ENCODE measurements at places on chromosomes 12 and 14.

GRCh38 chr14:85471744-85472143 is 58.2 kb upstream of the FLRT2 start:
- DNase-seq = no peak

- DNase-seq = no peak
Observed at GRCh38 chr14:100609331-100609870, 22.2 kb upstream of the BEGAIN start.

DNA sequence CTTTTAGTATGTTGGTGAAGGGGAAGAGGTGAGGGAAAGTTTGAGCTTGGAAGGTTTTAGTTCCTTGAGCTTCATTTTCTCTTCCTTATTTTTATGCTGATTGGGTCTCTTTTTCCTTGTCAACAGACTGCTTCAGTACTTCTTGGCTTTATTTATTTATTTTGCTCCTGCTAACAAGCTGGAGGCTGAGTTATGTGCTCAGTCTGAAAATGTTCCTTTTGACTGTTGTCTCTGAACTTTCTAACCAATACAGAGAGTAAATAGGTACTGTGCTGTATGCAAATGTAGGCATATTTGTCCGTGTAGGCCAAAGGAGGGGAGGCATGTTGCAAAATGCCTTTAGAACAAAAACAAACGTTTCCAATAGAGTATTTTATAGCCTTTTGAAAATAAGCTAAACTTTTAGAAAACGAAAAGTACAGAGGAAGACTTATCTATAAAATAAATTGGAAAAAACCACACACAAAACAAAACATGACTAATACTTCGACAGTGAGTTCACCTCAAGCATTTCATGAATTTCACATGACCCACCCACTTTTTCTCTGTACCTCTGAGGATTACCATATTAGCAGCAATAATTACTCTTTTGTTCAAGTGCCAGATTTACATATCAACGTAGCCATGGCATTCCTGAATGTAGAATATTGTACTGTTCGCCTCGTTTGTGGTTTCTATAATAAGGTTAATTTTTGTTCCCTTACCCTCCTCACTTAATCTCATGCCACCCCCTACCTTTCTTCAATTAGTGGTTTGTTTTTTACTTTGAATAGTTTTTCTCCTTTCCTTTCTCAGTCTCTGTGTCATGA is 4.7 kb upstream of the CREBL2 start:
- no peak for DNase-seq

DNA sequence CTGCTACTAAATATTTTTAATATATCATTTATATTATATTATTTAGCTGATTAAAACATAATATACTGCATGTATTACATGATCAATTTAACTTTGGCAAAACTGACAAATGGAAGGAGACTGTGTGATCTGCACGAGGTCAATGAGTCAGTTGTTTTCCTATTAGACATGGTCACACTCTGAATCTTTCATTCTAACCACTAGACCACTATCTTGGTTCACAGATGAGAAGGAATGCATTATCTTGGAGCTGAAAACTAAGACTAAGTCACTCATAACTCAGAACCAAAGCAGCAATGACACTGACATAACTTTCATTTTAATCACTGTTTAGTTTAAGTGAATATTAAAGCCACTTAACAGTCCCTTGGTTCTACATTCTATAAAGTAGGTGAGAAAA is 37.4 kb downstream of the GNPTAB start:
- no peak for DNase-seq

DNA sequence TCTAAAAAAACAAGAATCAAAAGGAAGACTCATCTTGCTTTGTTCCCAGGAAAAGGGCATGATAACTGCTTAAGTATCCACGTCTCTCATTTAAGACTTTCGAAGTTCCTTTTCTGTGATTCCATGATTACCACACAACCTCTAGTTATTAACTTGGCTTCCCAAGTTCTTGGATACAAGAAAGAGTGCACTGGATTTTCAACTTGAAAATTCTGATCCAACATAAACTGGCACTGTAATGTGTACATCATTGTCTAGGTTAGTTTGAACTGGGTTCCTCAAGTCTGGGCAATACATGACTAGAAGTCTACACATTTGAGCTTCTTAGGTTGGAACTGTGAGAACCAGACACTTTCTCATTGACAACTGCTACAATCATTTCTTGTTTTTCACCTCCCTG is 1.6 kb downstream of the KLHL28 start:
- DNase-seq = no peak

DNA sequence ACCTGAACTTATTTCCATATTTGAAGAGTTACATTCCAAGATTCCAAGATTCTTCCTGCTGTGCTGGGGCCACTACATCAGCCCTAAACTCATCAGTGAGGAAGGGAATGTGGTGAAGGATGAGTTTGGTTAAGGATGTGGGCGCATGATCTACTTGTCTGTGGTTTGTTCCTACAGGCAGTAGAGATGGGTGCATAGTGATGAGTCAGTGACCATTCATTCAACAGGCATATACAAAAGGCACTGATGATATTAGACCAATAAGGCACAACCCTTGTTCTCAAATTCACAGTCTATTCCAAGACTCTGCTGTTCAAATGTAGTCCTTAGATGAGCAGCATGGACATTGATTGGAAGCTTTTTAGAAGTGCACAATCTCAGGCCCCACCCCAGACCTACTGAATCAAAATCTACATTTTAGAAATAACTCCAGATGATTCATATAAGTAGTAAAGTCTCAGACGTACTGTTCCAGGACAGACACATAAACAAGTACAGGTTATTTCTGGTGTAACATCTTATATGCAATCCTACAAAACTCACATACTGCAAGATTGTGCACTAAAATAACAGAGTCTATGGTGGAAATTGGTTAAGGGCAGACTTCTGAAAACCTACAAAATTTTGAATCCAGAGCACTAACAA is 47.7 kb upstream of the MAP3K9 start:
- DNase-seq = no peak

GRCh38 chr12:117485984-117486839 is 124.8 kb upstream of the NOS1 start:
- DNase-seq = no peak

DNA sequence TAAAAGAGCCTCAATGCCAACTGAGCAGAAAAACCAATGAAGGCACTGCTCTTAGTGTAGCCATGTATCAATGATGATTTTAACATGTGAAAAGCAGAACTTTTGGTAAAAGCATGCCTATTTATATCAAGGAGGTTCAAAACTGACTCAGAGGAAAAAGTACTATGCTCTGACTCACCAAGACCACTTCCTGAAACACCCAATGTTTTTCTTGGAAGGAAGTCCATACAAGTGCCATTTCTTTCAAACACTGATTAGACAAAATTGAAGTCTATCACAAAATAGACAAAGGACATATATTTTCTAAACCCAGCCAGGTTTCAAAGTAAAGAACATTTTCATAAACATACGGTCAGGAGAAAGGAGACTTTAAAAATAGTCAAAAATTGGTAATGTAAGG is 88.6 kb downstream of the EPS8 start:
- DNase-seq = no peak

- DNase-seq = no peak
Observed at GRCh38 chr12:23795494-23795893, 154.0 kb downstream of the SOX5 start.

GRCh38 chr14:67221248-67221981 is 19.8 kb upstream of the PALS1 start:
- DNase-seq = no peak

GRCh38 chr12:79162948-79163347 is 298.4 kb downstream of the SYT1 start:
- DNase-seq = no peak

- no peak for DNase-seq
Observed at GRCh38 chr14:102126807-102127455, 12.8 kb upstream of the WDR20 start.

GRCh38 chr12:124361074-124361970 is 66.4 kb downstream of the RFLNA start:
- DNase-seq = no peak

- no peak for DNase-seq
Observed at GRCh38 chr14:65282896-65283253, 129.7 kb upstream of the FUT8 start.

- DNase-seq = no peak
Observed at GRCh38 chr12:98786653-98787052, 141.6 kb downstream of the APAF1 start.

DNA sequence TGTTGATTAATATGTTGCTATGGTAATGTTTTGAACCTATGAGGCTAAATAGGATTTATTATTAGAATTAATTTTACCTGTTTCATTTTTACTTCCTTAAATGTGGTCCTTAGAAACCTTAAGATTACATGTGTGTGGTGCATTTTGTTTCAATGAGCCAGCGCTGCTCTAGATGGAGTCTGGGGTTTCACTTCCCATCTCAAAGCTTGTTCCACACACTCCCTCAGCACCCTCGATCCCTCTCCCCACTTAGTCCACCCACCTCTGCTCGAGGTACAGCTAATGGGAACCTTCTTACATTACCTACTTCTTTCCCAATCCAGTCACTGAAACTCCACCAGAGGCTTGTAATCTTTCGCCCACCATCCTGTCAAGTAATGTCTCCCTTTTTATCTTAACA is 205.2 kb downstream of the PAX9 start:
- no peak for DNase-seq

DNA sequence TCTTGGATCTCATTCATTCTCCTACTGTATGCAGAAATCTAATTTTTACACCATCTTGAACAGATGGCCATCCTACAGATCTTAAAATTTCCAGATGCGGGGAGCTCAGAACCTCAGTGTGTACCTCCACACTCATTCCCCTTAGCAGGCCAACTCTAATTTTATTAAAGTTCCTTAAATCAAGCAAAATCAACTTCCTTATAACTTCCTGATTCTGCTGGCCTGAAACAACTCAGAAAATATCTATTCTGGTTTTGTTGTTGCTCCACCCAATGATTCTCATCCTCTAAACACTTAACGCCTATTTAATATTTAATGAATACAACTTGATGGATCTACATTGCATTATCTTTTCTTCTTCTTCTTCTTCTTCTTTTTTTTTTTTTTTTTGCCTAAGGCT is 3.1 kb downstream of the EMP1 start:
- no peak for DNase-seq

GRCh38 chr12:124633365-124634362 is 66.3 kb upstream of the NCOR2 start:
- DNase-seq = no peak

GRCh38 chr14:94539181-94539580 is 22.1 kb upstream of the SERPINA4 start:
- no peak for DNase-seq

DNA sequence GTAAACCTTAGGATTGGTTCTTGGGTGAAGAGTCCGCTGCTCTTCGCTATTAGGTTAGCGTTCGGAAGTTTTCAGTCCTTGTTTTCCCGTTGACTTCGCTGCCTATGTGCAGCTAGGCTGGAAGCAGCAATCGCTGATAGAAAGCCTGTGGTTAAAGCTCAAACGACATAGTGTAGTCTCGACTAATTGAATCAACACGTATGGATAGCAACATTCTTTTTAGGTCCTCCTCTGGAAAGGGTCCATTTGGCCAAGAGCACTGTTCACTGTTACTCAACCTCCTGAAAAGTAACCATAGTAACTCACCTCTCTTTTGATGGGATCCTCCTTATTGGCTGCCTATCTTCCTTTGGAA is 355.5 kb downstream of the SNAPC1 start:
- no peak for DNase-seq

DNA sequence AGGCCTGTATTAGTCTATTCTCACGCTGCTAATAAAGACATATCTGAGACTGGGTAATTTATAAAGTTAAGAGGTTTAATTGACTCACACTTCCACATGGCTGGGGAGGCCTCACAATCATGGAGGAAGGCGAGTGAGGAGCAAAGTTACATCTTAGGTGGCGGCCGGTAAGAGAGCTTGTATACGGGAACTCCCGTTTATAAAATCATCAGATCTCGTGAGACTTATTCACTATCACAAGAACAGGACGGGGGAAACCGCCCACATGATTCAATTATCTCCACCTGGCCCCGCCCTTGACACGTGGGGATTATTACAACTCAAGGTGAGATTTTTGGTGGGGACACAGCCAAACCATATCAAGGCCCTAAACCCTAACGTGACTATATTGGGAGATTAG is 110.1 kb downstream of the LLPH start:
- no peak for DNase-seq

GRCh38 chr12:115873451-115874082 is 403.9 kb downstream of the MED13L start:
- DNase-seq = no peak

GRCh38 chr14:72104011-72104613 is 171.9 kb downstream of the RGS6 start:
- no peak for DNase-seq

DNA sequence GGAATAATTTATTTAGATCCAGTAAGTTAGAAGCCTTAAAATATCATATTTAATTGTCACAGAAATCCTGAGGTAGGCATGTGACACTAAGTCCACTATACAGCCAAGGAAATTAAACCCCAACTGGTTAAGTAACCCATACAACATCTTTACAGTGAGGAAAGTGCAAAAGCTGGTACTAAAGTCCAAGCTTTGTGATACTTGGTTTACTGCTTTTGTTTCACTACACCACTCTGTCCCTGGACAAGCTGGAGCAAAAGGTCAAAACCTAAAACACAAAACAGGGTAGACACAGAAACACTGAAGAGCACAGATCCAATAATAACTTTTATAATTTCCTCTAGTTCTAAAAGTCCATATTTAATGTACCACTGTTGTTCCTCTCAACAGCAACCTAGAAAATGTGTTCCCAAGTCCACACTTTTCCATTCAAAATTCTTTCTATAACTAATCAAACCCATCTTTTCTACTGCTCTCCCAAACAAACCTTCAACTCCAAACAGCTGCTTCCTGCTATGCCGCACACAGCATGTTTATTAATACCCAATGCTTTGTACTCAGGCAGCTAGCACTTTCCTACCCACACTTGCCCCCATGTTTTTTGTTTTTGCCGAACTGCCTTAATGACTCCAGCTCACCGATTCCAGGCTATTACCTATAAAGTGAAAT is 90.9 kb downstream of the MED13L start:
- no peak for DNase-seq

GRCh38 chr14:44657696-44658388 is 150.8 kb upstream of the FSCB start:
- DNase-seq = no peak

GRCh38 chr12:124392271-124392666 is 97.4 kb downstream of the RFLNA start:
- no peak for DNase-seq

Measured in effector CD8-positive, alpha-beta T cell (primary cell).